ENCODE measurements at places on chromosomes 3 and 15.

DNA sequence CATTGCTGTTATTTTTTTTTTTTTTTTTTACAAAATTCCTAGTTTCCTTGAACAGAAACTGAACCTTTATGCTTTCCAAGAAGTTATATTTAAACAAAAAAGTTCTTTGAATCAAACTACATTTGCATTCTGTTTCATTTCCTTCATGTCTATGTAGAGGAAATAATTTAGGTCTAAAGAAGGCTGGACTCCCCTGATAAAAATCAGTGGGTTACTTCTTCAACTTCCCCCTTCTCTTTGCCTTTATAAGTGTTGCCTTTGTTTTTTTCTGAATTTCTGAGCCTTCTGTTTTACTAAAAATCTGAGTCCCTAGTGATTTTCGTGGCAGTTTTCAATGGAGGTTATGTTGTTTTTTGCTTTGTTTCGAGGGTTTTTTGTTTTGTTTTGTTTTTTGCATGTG lies 152.8 kb downstream of the CHDH start:
- DNase-seq: no peak

DNA sequence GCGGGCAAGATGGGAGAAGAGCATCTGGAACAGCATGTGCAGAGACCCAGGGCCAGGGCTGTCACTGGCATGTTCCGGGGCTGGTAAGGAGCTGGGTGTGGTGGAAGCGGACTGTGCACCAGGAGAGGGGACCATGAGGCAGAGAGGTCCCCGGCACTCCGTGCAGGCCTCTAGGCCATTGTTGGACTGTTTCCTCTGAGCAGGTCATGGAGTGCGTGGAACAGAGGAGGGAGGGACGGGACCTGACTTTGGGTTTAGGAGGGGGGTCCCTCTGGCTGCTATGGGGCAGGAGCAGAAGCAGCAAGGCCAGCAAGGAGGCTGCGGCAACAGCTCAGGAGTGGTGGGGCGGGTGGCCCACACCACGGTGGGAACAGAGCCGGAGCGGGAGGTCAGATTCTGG lies 47.1 kb downstream of the TPRA1 start:
- no peak for DNase-seq

GRCh38 chr3:68220832-68221231 lies 566.4 kb upstream of the SUCLG2 start:
- DNase-seq: no peak

DNA sequence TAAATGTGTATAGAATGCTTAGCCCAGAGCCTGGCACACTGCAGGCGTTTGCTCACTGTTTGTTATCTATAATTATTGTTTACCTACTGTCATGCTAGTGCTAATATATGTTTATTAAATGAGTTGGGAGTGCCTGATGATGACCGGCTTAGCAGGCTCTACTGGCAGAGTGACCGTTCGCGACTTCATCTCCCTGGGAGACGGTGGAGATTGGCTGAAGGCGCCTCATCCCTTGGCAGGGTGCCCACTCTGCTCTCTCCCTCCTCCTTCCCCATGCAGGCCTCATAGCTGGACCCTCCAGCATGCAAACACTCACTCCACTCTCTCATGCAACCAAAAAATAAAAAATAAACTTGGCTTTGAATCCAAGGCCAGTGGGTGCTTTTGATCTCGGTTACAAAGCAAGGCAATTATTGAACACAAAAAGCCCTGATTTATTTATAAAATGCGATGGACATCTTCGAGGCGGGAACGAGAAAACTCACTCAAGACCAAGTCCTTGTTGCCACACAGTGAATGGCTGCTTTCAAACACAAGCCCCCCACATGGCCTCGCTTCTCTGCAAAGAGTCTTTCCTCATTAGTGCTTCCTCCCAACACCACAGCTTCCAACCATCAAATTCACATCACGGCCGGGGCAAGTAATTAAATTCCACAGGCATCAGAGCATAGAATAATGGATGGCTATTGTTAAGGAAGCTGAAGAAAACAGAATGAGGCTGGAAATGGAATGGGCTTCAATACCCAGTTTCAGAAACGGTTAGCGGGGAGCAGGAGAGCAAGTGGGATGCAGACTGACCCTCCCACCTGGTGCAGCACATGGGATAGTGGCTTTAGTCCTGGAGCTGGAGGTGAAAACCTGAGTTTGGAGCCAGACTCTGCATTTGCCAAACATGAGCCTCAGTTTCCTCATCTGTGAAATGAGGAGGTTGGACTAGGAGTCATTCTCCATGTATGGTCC lies 135.7 kb upstream of the RAD18 start:
- no peak for DNase-seq

- no peak for DNase-seq
Measured at GRCh38 chr3:27813255-27813654, 91.1 kb upstream of the EOMES start.

- DNase-seq: no peak
Measured at GRCh38 chr3:43882976-43883680, 192.4 kb downstream of the ABHD5 start.

GRCh38 chr3:138378990-138379389 lies 30.6 kb downstream of the MRAS start:
- DNase-seq: no peak

- DNase-seq: peak; percentile 3
Measured at GRCh38 chr3:195045481-195046210, 225.3 kb downstream of the XXYLT1 start.

- no peak for DNase-seq
Measured at GRCh38 chr3:169310184-169310939, 353.1 kb downstream of the MECOM start.

GRCh38 chr3:115470254-115470653 lies 153.1 kb upstream of the GAP43 start:
- no peak for DNase-seq

DNA sequence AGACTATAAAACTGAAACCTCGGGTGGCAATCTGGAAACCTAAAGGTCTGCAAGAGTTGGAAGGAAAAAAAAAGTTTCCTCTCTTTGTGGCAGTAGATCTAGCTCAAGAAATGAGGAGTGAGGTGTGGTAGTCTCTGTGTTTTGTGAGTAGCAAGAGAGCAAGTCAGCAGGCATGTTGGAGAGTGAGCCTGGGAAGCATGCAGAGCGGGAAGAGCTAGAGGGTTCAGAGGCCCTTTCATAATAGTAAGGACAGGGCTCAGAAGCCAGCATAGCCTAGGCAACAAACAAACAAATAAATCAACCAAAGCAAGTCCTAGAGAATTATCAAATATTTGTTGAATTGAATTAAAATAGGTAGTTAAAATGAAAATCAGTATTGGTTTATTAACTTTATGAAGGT lies 189.7 kb upstream of the CBLB start:
- DNase-seq: no peak

DNA sequence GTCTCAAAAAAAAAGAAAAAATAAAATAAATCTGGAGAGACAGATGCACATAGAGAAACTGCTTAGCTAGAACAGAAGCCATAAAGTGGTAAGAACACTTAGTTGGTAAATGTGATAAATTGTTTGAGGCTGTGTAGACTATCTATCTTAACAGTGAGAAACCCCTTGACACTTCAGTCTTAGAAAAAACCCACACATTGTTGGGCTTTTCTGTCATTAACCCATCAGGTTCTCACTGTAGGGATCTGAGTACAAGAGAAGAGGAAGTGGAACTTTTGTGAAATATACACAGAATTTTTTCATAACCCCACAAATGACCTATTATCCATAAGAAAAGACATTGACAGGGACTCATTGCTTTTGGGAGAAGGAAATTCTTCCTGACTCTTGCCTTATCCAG lies 24.4 kb downstream of the TP63 start:
- DNase-seq: no peak

DNA sequence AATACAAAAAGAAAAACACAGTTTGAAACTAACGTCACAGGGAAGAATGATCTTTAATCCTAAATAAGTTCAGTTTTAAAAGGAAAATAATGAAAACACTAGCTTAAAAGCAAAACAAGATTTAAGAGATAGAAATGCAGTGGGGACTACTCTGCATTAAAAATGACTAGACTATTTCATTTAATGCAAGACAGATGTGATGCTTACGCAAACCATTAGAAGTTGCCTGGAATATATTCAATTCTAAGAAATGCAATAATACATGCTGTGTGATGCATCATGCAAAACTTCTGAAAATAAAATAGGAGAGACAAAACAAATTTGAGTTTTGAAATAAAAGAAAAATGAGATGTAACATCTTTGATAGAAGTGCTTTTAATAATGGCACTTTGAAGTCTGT lies 97.6 kb upstream of the STRIT1 start:
- no peak for DNase-seq

GRCh38 chr15:90851114-90851513 lies 17.3 kb upstream of the FURIN start:
- no peak for DNase-seq

DNA sequence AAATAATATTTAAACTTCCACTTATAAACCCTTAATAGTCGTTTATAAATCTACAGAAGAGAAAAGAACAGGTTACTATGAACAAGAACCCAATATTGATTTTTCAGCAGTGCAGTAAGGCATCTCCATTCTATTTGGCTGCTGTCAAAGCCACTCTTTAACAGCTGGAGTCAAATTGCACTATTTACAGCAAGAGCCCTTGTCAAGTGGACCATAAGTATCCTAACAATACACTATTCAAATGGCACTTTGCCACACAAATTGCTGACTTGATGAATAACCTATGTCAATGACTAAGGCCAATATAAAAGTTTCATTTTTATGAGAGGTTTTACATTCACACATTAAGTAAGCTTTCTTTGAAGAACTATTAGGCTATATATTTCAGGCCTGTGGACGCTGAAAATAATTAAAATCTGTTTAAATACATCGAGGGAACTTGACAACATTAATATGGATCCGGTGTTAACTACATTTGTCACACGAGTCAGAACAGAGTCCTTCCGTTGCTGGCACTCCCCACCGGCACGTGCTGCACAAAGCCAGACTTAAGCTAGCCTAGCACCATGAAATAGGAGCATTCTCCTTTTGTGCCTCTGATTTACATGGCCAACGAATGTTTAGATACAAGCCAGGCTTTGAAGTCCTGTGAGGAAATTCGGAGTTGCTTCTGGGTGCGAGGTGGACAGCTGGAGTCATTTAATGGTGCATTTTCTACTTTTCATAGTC lies 100.5 kb downstream of the WDR72 start:
- no peak for DNase-seq

DNA sequence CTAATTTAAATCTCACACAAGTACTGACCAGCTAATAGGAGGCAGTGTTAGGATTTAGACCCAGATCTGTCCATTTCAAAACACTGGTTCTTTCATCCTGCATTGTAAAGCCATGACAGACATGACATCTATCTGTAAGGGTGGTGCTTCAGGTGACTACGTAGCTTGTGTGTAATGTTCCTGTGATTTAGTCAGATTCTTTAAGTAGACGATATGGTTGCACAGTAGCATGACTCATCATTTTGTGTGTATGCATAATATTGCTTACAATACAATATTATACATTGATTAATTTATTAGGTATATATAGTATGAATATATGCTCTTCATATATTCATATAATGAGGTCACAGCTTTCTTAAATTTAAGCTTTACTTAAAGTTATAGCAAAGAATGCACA lies 628.5 kb downstream of the GRM7 start:
- DNase-seq: no peak

DNA sequence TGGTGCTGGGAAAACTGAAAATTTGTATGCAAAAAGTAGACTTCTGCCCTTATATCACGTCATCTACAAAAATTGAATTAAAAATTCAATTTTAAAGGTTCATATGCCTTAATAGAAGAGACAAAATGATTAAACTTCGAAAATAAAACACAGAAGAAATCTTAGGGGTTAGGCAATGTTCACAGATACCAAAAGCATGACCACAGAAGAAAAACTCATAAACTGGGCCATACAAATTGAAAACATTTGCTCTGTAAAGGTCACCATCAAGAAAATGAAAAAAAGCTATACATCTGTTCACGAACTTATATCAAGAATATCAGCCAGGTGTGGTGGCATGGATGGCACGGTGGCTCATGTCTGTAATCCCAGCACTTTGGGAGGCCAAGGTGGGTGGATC lies 245.1 kb downstream of the PCCB start:
- DNase-seq: no peak

DNA sequence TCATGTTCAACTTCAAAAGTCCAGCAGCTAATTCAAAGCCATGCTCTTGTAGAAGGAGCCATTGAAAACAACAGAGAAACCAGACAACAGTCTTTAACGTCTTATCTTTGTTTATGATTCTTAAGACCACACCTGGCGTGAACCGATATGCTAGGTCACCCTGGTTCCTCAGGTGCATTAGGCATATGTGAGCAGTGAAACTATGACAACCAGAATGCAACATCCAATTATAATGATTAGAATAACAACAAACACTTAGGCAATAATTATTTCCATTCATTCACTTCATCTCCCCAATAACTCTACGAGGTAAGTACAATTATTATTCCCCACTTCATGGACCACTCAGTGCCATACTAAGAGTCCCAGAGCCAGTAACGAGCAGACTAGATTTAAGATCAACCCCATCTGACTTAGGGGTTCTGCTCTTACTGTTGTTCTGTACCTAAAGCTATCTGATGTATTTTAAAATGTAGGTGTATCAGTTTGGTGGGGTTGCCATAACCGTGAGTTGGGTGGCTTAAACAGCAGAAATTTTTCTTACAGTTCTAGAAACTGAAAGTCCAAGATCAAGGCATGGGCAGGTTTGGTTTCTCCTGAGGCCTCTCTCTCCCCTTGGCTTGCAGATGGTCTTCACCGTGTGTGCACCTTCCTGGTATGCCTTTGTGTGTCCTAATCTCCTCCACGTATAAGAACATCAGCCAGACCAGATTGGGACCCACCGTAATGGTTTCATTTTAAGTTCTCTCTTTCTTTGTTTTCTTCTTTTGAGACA lies 997.8 kb upstream of the CFAP20DC start:
- DNase-seq: no peak

DNA sequence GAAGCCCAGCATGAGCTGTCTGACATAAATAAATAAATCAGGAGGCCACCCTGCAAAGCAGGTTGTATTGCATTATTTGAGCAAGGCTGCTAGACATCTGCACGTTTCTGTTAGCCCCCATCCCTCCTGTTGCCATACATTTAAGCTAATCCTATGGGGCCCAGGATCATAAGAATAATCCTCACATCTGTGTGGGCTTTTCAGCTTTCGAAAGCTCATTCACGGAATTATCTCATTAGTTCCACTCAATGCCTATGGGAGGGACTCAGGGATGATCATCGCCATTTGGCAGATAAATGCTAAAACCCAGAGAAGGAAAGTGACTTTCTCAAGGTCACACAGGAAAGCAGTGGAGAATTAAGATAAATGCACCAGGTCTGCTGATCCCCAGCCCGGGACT lies 123.4 kb downstream of the TLE3 start:
- DNase-seq: no peak

- DNase-seq: no peak
Measured at GRCh38 chr3:184531626-184532280, 29.8 kb upstream of the EPHB3 start.

GRCh38 chr15:20341901-20342600 lies 199.5 kb downstream of the GOLGA6L6 start:
- no peak for DNase-seq

DNA sequence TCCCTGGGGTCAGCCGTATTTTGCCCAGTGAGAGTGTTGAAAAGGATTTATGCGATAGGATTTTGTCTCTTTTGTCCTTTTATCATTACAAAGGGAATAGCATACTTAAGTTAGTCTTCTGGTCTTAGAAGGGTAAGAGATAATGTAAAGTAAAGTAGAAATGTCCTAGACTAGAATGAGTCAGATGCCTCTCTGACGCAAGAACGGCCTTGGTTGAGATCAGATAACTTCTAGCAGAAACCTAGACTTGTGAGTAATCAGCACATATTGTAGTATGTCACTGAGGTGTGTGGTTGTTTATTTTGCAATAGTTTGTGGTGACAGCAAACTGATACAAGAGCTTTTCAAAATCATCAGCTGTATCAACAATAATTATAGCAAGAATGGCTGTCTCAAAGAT lies 866.1 kb downstream of the NSUN3 start:
- peak; percentile 21 for DNase-seq

GRCh38 chr15:55942332-55942731 lies 51.1 kb downstream of the NEDD4 start:
- DNase-seq: no peak
